CD4-positive, alpha-beta T cell treated with Interleukin-21 for 1 hour (primary cell): ENCODE measurements at places on chromosomes 6 and 20.

DNA sequence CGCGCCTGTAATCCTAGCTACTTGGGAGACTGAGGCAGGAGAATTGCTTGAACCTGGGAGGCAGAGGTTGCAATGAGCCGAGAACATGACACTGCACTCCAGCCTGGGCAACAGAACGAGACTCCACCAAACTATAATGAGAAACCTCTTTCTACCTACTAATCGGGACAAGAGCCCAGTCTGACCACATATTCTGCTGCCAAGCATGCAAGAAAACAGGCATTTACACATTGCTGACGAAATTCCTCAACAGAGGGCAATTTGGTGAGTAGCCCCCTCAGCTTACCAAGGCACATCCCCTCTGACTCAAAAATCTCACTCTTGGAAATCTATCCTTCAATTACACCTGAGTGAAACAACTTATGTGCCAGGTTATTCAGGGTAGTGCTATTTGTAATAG is 81.2 kb downstream of the SLC23A2 start:
- DNase-seq = no peak

- no peak for DNase-seq
These were observed 100.7 kb upstream of the STMND1 start for GRCh38 chr6:17001188-17001587.

DNA sequence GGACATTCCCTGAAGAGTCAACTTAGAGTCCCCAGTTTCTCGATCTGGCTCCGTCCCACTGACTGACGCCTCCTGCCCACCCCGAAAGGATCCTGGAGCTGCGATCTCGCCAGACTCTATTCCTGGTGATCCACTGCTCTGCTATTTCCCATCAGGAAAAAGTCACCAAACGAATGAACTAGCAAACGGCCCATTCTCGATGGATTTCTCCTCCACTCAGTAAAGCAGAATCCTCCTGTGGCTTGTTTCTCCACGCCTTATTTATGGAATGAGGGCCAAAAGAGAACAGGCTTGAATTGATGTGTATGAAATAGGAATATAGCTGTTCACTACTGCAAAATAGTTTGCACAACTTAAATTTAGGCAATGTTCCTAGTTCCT is 5.4 kb downstream of the NKX2-4 start:
- DNase-seq = no peak

DNA sequence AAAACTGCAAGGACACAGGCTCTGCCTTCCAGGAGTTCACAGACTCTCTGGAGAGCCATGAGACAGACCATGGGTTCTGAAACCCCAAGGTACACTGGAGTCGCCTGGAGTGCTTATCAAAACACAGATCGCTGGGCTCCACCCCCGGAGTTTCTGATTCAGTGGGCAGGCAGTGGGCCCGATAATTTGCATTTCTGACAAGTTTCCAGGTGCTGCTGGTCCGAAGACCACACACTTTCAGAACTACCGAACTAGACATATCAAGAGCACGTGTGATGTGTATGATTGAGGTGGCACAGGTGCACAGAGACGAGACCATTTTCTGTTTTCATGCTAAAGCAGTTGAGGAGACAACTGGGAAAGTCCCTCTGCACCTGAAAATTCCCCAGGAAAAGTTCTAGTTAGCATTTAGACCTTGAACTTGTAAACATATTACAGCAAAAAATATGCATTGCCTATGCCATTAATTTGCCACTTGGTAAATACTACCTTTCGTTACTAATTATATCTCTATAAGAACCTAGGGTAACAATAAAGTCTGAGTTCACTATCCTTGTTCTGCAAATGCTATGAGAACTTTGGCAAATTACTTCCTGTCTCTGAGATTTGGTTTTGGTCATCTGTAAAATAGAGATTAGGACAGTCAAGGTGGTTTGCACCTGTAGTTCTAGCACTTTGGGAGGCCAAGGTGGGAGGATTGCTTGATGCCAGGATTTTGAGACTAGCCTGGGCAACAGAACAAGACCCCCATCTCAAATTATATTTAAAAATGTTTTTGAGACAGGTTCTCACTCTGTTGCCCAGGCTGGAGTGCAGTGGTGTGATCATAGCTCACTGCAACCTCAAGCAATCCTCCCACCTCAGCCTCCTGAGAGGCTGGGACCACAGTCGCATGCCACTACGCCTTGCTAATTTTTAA is 14.3 kb upstream of the PIM1 start:
- DNase-seq = peak; percentile 46

DNA sequence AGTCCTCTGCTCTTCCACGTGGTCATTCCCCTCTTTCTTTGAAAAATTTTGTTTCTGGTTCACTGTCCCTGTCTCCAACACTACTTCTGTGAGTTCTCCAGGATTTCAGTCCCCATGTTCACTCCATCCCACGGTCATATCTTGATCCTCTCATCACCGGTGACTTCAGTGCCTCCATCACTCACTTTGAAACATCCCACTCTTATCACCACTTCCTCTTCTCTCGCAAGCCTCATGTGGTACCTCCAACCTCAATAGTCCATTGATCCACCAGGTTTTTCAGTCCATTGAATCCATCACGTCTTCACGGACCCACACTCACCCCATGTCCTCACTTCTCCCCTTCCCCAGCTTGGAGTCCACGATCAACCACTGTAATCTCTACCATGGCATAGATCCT is 64.8 kb downstream of the CARMIL1 start:
- no peak for DNase-seq

GRCh38 chr6:37731888-37732287 is 34.2 kb upstream of the MDGA1 start:
- peak; percentile 31 for DNase-seq

DNA sequence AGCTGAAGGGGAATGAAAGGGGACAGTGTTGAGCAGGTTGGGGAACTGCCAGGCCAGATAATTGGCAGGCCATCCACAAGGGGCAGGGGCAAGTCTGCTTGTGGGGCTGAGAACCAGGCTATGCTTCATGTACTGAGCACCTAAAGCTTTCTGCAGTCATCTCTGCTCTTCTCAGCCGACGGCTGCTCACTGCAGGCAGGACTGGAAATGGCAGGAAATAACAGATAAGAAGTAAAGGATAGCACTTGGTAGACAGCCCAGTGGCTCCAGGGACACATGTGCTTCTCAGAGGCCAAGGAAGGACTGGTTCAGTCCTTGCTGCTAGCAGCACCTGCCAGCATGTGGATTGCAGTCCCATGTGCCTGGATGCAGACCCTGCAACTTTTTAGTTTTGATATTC is 89.8 kb downstream of the CD164 start:
- DNase-seq = no peak

- no peak for DNase-seq
These were observed 60.1 kb upstream of the AKIRIN2 start for GRCh38 chr6:87762116-87762515.

GRCh38 chr6:18147160-18147559 is 7.7 kb downstream of the TPMT start:
- DNase-seq = no peak

DNA sequence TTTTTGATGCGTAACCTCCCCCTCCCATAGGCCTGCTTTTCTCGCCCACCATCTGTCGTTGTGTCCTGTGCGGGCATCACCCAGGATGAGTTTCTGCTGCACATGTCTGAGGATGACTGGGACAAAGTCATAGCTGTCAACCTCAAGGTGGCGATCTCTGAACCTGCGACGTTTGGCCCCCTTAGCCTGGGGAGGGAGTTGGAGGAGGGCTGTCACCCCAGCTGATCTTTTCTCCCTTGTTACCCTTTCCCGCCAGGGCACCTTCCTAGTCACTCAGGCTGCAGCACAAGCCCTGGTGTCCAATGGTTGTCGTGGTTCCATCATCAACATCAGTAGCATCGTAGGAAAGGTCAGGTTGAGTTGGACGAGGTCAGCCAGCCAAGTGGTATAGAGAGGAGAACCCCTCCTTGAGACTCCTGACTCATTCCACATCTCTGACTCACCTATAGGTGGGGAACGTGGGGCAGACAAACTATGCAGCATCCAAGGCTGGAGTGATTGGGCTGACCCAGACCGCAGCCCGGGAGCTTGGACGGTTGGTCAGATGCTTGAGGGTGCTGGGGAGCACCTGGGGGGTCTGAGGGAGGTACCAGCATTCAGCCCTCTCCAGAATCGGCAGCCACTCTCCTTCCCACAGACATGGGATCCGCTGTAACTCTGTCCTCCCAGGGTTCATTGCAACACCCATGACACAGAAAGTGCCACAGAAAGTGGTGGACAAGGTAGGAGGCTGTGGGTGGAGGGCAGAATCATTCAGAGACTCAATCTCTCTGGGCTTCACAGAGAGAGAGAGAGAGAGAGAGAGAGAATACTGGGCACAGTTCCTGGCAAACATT is 954 bp downstream of the HSD17B8 start:
- peak; percentile 38 for DNase-seq

DNA sequence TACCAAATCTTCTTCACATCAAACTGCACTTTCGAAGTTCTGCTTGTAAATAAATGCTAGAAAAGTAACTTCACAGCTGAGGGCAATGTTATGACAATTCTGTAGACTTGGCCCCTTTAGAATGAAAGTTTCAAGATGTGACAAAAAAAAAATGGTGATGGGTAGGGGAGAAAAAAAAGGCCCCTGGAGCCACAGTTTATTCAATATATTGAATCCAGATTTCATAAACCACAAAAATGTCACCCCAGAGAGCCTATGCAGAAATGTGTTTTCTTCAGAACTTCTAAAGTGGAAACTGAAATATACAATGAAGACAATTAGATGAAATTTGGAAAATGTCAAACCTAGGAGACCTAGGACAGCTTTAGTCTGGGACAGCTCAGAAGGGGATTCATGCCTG is 143.1 kb downstream of the EDN3 start:
- no peak for DNase-seq

- no peak for DNase-seq
These were observed 153.0 kb downstream of the NKAIN2 start for GRCh38 chr6:123956492-123957139.

GRCh38 chr20:6605055-6605935 is 162.2 kb upstream of the BMP2 start:
- no peak for DNase-seq

DNA sequence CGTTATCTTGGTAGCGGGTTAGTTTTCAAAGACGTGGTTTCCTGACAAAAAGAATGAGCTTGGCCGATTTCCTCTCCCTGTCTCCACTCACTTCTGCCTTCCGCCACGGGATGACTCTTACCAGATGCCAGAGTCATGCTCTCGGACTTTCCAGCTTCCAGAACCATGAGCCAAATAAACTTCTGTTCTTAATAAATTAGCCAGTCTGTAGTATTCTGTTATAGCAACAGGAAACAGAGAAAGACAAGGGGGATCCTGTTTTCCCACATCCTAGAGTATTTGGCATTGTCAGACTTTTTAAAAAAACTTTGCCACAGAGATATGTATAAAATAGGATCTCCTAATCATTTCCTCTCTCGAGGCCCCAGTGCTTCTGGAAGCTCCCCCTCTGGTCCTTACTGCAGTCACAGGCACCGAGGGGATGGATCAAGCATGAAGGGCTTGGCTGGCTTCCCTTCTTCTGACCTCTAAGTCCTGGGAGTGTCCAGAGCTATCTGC is 84.9 kb upstream of the NAA20 start:
- no peak for DNase-seq

GRCh38 chr6:71349976-71350615 is 61.5 kb downstream of the OGFRL1 start:
- no peak for DNase-seq

DNA sequence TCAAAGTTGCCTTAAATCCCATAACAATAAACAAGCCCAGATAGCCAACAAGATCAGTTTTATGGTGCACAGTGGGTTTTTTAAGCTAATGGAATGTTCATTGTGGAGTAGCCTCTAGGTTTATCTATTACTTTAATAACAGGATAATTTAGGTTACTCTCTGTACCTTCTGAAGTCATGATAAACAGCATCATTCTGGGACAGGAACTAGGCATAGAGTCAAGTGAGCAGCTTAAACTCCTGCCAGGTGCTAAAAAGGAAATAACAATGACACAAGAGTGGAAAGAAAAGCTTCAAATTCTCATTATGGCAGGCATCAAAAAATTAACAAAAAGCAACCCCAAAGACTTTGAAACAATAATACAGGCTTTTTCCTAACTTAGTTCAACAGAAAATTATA is 228.8 kb downstream of the HACE1 start:
- no peak for DNase-seq

- no peak for DNase-seq
These were observed 45.0 kb upstream of the ENPP5 start for GRCh38 chr6:46215777-46216176.

GRCh38 chr6:150267686-150268561 is 100.9 kb upstream of the IYD start:
- DNase-seq = no peak

- DNase-seq = no peak
These were observed 324.4 kb downstream of the CENPW start for GRCh38 chr6:126664271-126664670.

DNA sequence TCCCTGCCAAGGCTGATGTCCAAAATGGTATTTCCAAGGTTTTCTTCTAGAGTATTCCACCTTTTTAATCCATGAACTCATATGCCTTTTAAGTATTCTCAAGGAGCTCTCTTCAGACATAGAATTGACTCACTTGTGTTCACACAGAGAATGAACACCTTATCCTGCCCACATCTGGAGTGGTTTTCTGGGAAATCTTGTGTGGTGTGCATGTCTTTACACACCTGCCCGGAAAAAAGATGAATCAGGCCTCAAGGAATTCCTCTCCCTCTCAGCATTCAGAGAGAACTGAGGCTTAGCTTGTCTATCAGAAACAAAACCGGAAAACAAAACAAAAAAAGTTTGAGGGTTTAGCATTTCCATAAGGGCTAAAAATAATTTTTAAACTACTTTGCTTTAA is 148.8 kb downstream of the TFAP2A start:
- DNase-seq = no peak

GRCh38 chr6:43682724-43683429 is 4.7 kb downstream of the MRPS18A start:
- no peak for DNase-seq

DNA sequence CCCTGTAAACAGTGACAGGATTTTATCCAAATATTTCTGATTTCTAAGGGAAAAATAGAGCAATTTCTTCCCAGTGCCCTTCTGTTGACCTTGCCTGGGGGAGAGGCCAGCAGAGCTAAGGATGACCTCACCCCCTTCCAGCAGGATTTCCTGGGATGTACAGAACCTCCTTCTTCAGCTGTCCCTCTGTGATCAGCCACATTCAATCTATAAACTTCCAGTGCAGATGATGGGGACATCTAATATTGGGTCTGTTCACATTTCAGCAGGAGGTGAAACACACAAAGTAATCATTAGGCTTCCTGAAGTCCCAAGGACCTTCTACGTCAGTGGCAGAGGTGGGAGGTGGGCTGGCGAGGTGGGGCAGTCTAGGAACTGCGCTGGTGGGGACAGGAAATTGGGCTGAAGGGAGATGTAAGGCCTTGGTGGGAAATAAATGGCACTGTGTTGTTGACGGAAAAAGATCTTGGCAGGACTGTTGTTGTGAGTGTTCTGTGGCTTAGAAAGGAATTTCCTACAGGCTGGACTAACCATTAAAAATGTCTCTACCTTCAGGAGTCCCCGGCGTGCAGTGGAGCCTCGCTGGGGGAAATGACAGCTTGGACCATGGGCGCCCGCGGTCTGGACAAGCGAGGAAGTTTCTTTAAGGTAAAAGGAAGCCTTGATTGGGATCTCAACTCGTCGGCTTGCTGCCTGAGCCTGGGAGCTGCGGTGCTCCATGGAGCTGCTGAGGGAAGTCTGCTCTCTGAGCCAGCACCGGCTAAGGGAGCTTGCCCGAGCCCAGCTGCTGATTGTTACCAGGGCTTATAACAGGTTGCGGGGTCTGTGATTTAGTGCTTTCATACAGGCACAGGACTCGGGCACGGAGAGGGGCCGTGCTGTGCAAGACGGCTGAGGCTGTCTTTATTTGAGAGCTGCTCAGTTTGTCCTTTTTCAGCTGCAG is 127.9 kb upstream of the NAA20 start:
- no peak for DNase-seq
